Large intestine (tissue), 12 donors: ENCODE measurements at places on chromosomes 4 and X. TPM values are rescaled to one million over a fixed set of nuclear protein-coding genes. Genes with fewer than 3 reads are reported as not detected.

- no peak for DNase-seq
Measured at GRCh38 chr4:4490041-4490440, 51.8 kb downstream of the STX18 start.

- DNase-seq = no peak
Measured at GRCh38 chr4:123889507-123889906, 492.9 kb downstream of the SPRY1 start.

GRCh38 chr4:70895811-70896491 is 6.2 kb upstream of the MOB1B start:
- DNase-seq = peak; percentile 73

DNA sequence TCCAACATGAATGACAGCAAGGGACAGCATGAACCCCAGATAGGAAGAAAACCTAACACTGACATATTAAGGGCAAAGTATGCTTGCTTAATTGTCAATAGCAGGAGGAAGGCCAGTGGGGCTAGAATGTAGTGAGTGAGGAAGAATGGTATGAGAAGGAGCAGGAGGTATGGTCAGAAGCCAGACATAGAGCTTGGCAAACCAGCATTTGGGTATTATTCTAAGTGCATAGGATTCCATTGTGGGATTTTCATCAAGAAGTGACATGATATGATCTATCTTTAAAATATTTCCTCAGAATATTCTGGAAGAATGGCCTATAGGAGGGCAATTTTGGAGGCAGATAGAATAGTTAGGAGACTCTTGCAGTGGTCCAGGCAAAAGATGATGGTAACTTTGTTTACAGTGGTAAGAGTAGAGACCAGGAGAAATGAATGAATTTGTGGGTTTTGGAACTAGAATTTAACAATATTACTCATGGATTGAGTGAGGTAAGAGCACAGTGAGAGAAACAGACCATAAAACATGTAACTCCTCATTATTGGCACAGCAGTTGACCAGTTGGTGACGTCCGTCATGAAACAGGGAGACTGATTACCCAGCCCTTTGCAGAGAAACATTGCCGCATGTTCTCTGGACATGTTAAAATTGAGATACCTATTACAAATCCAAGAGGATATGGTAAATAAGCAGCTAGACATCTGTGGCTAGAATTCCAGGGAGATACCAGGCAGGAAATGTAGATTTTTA is 246.5 kb upstream of the HS3ST1 start:
- DNase-seq = no peak

- peak; percentile 47 for DNase-seq
Measured at GRCh38 chr4:1856943-1857699, 1.2 kb upstream of the LETM1 start.

GRCh38 chr4:83219344-83220331 is 65.0 kb downstream of the COQ2 start:
- no peak for DNase-seq

OCIAD2 gene
- polyA plus RNA-seq = 125 TPM

HDAC8 gene
- 26.5 TPM for polyA plus RNA-seq

SERPINA7 gene
- 0.48 TPM for polyA plus RNA-seq

PNMA6A gene
- 11.9 TPM for polyA plus RNA-seq

F11 gene
- polyA plus RNA-seq = 1.1 TPM
